AG10803 (cell line): ENCODE measurements at places on chromosomes 11 and 22.
A peak's percentile ranks its signal among the peaks of the same experiment; 100 is the strongest.

- no peak for DNase-seq
Measured at GRCh38 chr11:10990160-10990559, 132.3 kb upstream of the ZBED5 start.

DNA sequence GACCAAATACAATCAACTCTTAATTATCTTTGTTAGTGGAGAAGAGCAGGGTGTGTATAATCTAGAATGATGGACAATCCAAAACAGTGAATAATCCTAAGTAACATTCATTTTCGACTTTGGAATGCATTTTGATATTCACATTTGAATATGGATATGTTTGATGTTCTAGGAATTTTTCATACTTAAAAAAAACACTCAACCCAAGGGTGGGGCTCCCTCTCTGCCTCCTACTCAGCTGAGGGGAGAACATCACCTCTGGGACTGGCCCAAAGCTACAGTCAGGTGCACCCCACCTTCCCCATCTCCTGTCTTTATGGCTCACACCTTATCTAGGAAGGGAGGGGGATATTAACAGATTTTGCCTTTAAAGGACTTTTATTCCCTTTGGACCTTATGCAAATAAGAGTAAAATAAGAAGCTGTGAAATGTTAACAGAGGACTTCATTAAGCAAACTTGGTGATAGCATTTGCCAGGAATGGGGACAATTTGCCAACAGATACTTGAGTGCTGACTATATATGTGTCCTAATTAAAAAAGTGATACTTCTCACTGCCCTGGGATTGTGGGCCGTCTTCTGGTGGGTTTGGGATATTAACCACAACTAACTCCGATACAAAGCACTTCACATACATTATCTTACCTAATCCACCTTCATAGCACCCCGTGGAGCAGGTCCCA lies 187.0 kb downstream of the ST3GAL4 start:
- DNase-seq = peak; percentile 72

DNA sequence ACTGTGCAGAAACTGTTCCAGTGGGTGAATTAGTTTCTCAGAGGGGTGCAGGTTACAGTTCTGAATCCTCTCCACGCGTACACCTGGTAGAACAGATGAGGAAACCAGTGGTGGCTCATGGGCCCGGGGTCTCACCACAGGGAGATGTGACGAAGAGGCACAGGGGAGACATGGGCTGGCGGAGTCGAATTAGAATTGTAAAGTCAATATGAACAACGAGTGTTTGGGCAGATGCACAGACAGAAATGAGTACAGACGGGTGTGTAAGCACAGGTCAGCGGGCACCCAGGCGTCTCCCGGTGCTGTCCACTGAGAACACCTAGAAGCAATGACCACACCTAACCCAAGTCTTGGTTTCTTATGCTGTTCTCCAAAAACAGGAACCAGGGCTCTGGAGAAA lies 41.8 kb downstream of the GNB1L start:
- no peak for DNase-seq

GRCh38 chr11:43504316-43504950 lies 145.7 kb downstream of the TTC17 start:
- peak; percentile 11 for DNase-seq

GRCh38 chr11:34558211-34558610 lies 44.6 kb upstream of the ELF5 start:
- no peak for DNase-seq

GRCh38 chr22:37806409-37807333 lies 1.1 kb upstream of the GCAT start:
- peak; percentile 45 for DNase-seq

DNA sequence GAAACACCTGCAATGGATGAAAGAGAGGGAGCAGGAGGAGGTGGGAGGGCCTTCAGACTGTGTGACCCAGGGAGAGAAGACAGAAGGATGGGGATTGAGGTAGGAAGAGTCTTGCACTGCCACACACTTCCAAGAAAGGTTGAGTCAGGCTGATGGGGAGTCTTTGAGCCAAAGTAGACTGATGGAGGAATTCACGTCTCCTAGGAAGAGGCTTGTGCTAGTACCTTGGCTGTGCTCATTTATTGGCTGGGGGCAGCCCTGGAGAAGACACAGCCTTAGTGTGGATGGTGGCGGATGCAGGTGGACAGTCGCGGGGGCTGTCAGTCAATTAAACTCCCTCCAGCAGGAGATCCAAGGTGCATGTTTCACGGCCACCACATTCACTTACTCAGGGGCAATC lies 16.2 kb upstream of the ACCSL start:
- DNase-seq = no peak

DNA sequence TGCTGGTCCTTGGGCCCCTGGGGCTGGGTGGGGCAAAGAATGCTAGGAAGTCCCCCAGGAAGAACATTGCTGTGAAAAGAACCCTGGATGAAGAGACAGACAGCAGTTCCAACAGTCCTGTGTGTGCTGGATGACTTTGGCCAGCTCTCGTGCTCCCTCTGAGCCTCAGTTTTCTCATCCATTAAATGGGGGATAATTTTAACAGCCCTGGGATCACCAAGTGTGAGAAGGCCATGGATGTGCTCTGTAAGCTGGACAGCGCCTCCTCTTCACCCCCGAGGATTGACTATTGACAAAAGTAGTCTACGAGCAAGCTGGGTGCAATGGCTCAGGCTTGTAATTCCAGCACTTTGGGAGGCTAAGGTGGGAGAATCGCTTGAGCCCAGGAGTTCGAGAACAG lies 2.5 kb downstream of the LARGE2 start:
- no peak for DNase-seq

GRCh38 chr11:36210529-36210928 lies 78.7 kb downstream of the COMMD9 start:
- no peak for DNase-seq

DNA sequence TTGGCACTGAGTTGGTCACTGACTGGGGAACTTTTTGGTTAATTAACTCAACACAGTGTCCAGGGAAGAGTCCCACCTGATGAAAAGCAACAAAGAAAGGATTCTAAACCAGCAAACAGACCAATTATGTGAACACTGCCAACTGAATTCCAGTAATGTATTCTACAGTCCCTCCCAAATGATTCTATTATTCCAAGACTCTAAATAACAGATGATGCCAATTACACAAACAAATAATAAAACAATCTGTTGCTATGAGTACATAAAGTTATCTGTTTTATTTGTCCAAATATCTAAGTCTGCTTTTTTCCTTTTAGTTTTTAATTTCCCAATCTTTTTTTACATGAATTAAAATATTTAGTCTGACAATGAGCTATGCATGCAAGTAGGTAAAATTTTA lies 98.3 kb upstream of the TP53AIP1 start:
- DNase-seq = no peak

GRCh38 chr11:12393691-12394090 lies 16.3 kb downstream of the PARVA start:
- peak; percentile 65 for DNase-seq

- peak; percentile 53 for DNase-seq
Measured at GRCh38 chr11:95647355-95647754, 142.2 kb downstream of the FAM76B start.

DNA sequence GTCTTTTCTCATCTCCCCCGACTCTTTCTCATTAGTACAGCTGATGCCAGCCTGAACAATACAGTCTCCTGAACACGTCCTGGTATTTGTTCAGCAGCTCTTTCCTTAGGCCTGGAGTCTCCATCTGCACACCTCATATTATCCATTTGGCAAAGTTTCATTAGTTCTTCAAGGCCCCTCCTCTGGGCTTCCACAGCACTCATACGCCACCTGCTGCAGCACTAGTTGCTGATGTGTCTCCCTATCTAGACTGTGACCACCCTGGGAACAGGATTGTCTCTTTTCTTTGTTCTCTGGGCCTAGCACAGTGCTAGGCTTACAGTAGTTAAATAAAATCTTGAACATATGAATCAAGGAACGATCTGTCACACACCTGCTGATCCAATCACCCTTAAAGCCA lies 17.2 kb downstream of the DCHS1 start:
- no peak for DNase-seq

GRCh38 chr11:8220261-8221045 lies 43.2 kb downstream of the LMO1 start:
- DNase-seq = no peak

DNA sequence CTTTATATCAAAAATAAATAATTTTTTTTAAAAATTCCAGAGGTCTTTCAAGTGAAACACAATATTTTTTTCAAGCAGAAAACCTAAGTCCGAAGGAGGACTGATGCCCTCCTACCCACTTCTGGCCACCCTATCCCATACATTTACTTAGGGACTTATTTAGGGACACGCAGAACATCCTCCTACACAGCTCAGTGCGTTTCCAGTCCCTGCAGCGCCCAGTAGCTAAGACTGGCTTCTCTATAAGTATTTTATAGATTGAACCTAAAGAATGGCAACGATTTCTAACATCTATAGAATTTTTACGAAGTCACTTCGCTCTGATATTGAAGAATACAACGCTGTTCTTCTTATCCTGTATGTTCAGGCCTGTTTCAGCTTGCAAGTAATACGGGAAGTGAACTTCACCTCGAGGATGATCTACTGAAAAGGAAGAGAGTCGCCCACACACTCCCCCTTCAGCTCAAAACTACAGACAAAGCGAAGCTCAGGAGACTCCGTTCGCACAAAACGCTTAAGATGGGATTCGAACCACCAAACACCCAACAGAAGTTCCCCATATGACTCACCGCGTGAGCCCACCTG lies 328 bp downstream of the CHEK2 start:
- no peak for DNase-seq

GRCh38 chr11:102487214-102487613 lies 34.6 kb upstream of the TMEM123 start:
- peak; percentile 49 for DNase-seq
